Stimulated activated CD4-positive, alpha-beta T cell treated with anti-CD3 and anti-CD28 coated beads, Interleukin-2, amount 100 ng/mL, for 24 hours (primary cell): ENCODE measurements at places on chromosomes 4 and X.

- DNase-seq, result no peak
These were observed 276.8 kb downstream of the SPOCK3 start for GRCh38 chr4:166957451-166957850.

GRCh38 chr4:120266602-120267001, 200.0 kb upstream of the MAD2L1 start:
- DNase-seq, result no peak

DNA sequence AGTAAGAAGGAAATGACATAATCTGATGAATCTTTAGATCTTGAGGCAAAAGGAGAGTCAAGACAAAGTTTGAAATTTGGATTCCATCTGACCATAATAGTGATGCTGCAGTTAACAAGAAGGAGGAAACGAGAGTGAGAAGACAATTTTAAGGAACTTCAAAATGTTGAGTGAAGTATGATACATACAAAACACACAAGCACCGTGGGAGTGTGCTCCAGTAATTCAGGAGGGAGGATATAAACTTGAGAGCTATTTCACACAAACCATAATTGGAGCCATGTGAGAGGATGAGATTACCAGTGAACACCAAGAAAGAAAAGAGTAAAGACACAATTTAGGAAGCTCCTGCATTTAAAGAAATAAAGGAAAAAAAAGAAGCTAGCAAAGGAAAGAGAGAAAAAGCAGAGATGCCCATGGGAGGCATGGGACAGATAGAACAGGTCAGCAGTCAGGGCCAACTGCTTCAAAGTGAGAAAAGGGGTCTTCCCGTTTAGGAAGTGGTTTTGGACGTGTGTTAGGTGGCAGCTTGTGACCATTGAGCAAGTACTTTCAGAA, 150.7 kb upstream of the SLC7A11 start:
- no peak for DNase-seq

DNA sequence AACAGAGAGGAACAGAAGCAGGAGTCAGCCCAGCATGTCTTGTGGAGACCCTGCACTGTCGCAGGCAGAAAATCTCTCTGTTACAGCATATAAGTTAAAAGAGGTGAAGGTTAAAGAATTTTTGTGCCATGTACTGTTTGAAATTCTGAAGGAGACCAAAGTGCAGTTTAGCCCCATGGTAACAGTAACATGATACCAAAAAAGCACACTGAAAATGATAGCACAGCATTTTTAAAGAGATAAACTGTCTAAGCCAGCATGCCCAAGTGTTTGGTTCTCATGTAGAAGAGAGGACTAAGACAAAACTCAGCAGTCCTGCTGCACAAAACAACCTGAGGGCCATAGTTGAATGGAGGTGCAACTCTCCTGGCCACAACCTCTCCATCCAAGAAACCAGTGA, 41.9 kb upstream of the PARM1 start:
- no peak for DNase-seq

DNA sequence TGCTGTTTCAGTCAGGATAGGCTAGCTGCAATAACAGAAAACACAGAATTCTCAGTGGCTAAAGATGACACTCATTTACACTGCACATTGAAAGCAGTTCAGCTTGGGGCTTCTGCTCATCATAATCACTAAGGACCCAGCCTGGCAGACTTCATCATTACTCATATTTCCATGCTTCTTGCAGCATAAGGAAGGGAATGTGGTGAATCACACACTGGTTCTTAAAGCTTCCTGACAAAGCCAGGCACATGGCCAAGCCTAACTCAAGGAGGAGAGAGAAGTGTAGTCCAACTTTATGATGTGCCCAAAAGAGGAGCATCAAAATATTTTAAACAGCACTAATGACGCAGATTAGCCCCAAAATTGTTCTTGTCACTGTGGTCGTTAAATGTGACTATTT, 186.5 kb downstream of the BANK1 start:
- no peak for DNase-seq

DNA sequence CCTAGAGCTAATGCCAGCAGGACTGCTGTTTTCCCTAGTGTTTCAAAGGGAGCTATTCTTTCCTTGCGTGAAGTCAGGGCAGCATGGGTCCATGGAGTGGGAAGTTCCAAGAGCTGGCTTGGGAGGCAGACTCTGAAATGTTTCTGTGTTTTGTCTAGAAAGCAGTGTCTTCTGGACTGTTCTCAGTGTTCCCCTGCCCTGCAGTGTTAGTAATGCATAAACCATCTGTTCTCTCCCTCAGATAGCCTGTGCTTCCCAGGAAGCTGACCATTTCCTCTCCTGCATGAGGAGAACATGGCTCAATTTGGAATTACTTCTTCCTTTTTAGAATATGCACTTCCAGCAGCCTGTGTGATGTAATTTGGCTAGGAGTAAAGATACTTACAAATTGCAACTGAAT, 116.7 kb upstream of the CXCL13 start:
- no peak for DNase-seq

GRCh38 chrX:15881381-15881897, 26.8 kb upstream of the AP1S2 start:
- DNase-seq, result no peak

- no peak for DNase-seq
These were observed 312.8 kb downstream of the TENM3 start for GRCh38 chr4:182555997-182556418.

- no peak for DNase-seq
These were observed 69.5 kb downstream of the WFS1 start for GRCh38 chr4:6338951-6339817.

- no peak for DNase-seq
These were observed 69.1 kb upstream of the PLAC1 start for GRCh38 chrX:134727363-134727762.

DNA sequence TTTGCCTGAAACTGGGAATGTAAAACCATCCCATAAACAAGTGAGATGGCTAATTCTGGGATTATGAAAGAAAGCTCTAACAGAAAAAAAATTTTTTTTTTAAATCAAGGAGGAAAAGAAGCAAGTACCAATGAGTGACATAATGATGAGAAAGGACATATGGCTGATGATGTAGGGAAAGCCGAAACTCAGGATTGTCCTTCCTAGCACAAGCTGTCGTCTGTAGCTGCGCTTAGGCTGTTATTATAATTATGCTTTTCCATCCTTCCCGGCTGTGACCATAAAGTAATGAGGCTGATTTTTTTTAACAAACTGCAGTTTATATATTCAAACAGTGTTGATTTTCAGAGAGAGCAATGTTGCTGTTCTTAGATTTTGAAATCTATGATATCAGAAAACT, 209.8 kb upstream of the NOCT start:
- DNase-seq, result no peak

- no peak for DNase-seq
These were observed 12.5 kb upstream of the CLNK start for GRCh38 chr4:10697086-10697485.

GRCh38 chr4:78247536-78248285, 190.6 kb downstream of the FRAS1 start:
- no peak for DNase-seq

- no peak for DNase-seq
These were observed 138.0 kb downstream of the VEGFC start for GRCh38 chr4:176654565-176655216.

DNA sequence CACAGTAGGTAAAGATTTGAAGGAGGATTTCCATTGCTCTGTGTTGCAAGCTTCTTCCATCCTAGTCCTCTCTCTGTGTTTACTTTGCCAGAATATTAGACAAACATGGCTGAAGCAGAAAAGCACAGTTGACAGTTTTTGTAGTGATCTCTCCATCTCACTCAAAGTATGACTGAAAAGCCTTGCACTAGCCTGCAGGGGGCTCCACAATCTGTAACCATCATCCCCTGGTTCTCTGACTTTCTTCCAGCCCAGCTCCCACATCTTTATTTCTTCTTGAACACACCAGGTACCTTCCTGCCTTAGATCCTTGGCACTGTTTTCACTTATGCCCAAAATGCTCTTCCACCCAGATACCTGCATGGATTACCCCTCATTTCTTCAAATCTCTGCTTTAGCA, 34.1 kb upstream of the HHIP start:
- DNase-seq, result no peak

DNA sequence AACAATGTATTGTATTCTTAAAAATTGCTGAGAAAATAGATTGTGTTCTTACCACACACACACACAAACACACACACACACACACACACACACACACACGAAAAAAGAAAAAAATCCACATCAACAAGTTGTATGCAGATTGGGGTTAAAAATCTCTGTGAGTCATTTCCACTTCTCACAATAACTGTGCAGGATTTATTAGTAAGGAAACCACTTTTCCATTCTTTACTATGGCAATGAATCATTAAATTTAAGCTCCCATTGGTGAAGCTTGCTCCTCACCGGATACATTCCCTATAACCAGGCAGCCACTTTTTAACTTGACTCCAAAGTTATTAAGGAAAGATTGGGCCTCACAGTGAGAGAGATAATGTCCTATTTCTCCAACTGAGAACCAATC, 19.7 kb upstream of the MAGEE1 start:
- DNase-seq, result no peak

DNA sequence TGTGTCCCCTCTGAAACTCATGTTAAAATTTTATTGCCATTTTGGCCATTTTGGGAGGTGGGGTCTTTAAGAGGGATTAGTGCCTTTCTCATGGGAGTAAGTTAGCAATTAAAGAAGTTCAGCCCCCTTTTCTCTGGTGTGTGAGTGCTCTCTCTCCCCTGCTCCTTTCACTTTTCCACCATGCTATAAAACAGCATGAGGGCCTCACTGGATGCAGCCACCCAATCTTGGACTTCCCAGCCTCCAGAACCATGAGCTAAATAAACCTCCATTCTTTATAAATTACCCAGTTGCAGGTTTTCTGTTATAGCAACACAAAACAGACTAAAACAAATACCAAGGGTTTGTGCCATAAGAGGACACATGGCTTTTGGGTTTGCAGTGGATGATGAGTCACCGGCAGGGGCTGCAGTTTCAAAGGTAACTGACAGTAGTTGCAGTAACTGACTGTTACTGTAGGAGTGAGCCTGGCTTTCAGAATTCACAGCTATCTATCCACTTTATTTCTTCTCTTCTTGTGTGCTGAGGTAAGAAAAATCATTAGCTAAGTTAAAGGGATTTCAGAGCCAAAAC, 121.5 kb downstream of the PPEF1 start:
- no peak for DNase-seq

- no peak for DNase-seq
These were observed 85.4 kb downstream of the MAGEC1 start for GRCh38 chrX:141989134-141989533.

GRCh38 chrX:154349979-154350378, 24.5 kb downstream of the FLNA start:
- DNase-seq, result no peak

DNA sequence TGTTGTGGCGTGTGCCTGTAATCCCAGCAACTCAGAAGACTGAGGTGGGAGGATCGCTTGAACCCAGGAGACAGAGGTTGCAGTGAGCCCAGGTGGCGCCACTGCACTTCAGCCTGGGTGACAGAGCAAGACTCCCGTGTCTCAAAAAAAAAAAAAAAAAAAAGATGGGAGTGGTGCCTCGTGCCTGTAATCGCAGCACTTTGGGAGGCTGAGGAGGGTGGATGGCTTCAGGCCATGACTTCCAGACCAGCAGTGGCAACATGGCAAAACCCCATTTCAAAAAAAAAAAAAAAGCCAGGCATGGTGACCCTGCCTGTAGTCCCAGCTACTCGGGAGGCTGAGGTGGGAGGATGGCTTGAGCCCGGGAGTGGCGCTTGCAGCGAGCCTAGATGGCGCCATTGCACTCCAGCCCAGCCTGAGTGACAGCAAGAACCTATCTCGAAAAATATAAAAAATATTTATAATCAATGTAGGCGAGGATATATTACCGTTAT, 27.0 kb downstream of the EIF2S3 start:
- DNase-seq, result peak; percentile 57

- DNase-seq, result no peak
These were observed 101.3 kb downstream of the PALLD start for GRCh38 chr4:168598191-168598590.

GRCh38 chrX:80812176-80812575, 2.5 kb upstream of the BRWD3 start:
- DNase-seq, result peak; percentile 10

DNA sequence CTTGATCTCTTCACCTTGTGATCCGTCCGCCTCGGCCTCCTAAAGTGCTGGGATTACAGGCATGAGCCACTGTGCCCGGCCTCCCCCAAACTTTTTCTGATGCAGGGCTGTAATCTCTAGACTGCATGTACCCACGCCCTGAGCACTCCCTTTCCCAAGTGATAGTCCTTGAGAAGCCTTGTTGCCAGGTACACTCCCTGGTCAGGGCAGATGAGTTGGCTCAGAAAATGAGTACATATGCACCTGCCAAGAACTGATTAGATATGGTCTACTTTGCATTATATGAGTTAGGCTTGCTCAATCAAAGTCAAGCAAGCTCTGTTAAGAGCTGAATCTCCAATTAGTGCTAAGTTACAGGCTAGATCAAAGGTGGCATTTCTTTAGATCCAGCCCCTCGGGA, 20.3 kb downstream of the APOO start:
- DNase-seq, result no peak

- no peak for DNase-seq
These were observed 65.2 kb upstream of the LNX1 start for GRCh38 chr4:53656421-53656981.

- no peak for DNase-seq
These were observed 80.0 kb downstream of the ARSJ start for GRCh38 chr4:113899271-113900070.

DNA sequence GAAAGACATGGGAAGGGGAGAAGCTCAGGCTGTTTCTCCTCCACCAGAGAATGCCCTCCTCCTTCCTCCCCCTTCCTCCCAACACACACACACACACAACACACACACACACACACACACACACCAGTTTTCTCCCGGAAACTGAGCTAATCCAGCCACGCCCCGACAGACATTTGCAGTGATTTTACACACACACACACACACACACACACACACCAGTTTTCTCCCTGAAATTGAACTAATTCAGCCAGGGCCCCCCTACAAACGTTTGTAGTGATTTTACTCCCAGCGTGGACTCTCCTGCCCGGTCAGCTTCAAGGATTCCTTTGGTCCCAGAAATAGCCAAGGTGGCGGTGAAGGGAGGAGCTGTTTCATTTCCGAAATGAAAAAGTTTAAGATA, 32.9 kb upstream of the STX18 start:
- DNase-seq, result no peak
